Bone marrow (tissue), 2 donors: ENCODE measurements at places on chromosomes 1 and 21.

GRCh38 chr1:110829955-110830553, 42.9 kb upstream of the CD53 start:
- DNase-seq = no peak

GRCh38 chr1:210342986-210343780, 14.5 kb downstream of the HHAT start:
- DNase-seq = no peak

DNA sequence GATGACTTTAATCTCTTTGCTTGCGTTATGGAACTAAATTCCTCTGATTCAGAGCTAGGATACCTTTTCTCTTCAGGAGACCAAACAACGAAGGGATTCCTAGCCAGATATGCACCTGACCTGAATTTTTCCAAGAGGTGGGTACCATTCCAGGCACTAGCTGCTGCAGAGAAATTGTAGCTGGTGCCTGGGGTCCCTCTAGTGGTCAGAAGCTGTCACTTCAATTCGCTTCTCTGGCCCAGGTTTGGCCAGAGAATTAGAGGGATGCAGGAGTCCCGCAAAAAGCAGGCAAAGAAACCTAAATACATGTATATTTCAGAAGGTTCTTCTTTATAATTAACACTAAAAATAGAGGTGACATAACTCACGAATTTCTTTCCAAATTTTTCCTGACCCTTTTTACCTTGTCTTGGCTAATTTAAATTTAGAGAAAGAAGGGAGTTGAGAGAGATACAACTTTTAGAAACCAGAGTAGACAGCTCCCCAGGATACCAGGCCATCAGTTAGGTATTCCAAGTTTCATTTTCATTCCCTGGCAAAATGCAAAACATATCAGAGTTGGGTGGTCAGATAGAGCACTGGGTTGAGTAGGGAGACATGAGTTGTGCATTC, 9.6 kb downstream of the ACKR1 start:
- DNase-seq = no peak

DNA sequence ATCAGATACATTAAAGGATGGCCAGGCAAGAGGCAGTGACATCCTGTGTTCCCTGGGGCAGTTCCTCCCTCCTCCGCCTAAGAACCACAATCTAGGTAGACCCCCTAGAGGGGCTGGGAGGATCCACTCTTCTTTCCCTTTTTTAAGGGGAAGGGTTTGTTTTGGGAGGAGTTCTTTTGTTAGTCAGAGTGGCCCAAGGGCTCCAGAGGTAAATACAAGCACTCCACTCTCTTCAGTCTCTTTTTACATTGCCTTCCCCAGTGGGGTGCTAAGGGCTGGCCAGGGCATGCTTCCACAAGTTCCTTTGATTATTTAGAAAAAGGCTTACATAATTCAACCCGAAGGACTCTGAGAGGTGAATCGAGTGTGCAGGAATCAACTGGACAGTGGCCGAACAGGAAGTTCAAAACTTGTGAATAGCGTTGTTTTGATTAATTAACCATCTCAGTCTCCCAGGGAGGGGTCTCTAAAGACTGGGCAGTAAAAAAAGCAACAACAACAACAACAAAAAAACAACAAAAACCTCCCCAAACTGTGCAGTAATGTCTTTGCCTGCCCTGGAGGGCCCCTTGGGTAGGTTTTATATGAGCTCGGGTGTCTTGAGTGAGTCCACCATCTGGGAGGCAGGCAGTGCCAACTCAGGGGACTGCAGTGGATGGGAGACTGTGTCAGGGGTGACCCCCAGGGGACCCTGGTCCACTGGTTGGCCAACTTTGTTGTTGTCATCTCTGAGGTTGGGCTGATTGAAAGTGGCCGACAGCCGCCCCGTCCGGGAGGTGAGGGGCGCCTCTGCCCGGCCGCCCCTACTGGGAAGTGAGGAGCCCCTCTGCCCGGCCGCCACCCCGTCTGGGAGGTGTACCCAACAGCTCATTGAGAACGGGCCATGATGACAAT, 33.2 kb upstream of the ENO1 start:
- no peak for DNase-seq

GRCh38 chr1:112579801-112580510, 39.0 kb downstream of the ST7L start:
- no peak for DNase-seq

GRCh38 chr1:203390298-203390697, 39.4 kb upstream of the FMOD start:
- no peak for DNase-seq

- DNase-seq = no peak
Observed at GRCh38 chr1:112074711-112075110, 85.2 kb upstream of the KCND3 start.

- DNase-seq = no peak
Observed at GRCh38 chr1:231828182-231828920, 201.8 kb downstream of the DISC1 start.

DNA sequence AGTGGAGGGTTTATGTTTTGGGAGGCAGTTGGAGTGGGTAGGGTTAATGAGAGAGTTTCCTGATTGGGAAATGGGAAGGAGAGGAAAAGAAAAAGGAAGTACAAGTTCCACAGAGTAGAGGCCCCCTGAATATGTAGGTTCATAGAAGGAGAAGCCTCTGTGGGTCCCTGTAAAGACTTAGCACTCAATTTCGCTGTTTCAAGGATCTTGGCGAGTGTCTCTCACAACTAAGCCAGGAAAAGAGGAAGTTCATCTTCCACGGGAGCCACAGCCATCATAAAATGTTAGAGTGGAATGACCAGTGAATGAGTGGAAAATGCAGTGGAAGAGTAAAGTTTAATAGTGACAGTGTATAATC, 17.4 kb upstream of the DPYD start:
- DNase-seq = no peak

DNA sequence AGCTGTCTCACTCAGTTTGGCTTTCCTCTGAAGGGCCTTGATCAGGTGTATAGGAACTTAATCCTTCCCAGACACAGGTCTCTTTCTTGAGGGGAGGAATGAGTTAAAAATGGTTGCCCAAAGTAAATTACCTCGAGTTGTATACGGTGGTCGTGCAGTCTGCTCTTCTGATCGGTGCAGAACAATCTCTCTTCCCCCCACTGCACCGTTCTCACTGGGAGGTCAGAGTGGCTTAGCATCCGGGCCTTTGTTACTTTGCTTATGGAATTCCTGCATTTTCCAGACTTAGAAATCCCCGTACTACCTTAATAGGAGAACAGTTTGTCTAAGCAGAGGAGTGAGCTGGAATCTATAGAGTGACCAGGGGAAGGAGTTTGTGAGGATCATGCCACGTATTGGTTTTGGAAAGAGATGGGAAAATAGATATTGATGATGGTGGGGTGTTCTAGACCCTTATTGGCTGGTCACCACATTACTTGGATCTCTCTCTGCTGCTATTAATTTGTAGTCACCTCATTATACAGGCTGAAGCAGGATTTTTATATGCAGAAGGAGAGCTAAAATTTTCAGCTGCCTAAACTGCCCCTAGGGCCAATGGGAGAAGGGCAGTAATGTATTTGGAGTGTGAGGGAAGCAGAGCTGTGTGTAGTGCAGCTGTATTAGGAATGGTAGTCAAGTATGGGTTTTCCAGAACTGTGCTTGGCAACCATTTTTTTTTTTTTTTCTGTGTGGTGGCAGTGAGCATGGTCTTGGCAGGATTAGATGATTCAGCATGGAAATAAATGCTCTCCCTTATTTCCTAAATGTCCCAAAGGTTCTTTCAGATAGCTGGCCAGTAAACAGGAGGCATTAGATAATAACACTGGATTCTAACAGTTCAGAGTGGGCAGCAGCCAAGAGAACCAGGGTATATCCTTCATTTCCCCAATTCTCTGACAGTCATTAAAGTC, 81.5 kb downstream of the NDUFS5 start:
- DNase-seq = no peak

DNA sequence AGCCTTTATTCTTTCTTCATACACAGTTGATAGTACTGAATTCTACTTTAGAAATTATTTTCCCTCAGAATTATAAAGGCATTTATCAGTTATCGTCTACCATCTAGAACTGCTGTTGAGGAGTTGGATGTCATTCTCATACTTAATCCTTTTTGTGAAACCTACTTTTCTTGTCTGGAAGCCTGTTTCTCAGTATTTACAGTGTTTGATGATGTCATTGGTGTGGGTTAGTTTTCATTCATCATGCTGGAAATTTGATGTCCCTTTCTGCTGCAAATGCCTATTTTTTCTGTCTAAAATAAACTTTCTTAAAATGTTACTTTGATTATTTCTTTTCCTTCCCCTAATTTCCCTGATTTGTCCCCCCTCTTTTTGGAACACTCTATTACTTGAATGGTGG, 22.8 kb upstream of the ZNF281 start:
- no peak for DNase-seq

DNA sequence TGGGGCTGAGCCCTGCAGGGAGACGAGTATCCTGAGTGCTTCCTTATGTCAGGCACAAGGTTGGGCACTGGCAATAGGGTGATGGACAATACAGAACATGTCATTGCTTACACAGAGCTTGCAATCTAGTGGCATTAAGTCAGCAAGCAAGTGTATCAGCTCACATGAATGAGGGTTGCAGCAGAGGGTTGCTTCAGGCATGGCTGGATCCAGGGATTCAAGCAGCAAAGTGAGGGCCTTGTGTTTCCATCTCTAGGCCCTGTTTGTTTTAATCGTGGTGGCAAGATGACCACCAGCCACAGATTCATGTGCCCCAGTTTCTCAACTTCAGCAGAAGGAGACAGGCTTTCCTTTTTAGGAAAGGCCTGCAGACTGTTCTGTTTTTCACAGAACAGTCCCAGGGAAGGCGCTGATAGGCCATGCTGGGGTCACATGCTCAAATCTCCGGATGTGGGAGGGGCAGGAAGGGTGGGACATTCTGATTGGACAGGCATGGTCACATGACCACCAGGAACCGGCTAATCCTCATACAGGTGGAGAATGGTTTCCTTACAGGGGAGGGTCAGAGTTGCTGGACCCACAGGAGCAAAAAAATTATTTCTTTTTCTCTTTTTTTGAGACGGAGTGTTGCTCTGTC, 14.4 kb downstream of the PLOD1 start:
- DNase-seq = no peak

DNA sequence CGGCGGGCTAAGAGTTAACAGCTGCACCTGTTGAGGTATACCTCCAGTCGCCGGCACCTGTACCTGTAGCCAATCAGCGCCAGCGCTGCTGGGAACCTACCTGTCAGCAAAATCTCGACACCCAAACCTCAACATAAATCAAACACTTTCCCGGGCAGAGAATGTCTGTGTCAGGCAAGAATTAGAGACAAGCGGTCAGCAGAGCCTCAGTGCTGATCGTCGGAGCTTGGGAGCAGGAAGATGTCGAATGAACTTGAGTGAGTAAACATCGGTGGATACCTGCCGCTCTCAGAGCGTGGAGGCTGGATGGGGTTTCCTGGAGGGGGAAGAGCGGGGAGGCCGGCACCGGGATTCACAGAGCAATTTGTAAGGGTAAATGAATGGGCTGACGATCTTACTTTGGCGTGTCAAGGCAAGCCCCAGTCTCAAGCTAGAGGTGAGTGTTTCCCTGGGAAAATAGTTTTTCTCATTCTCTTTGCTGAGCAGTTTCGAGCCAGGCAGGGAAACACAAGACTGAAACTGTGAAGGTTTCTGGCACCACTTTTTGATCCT, at the start of gene GRHL3:
TSS of gene GRHL3 (plus strand) at position 46 of the 552 bp plus-strand sequence. CDS start at position 241, 195 bp downstream.
- DNase-seq = no peak

DNA sequence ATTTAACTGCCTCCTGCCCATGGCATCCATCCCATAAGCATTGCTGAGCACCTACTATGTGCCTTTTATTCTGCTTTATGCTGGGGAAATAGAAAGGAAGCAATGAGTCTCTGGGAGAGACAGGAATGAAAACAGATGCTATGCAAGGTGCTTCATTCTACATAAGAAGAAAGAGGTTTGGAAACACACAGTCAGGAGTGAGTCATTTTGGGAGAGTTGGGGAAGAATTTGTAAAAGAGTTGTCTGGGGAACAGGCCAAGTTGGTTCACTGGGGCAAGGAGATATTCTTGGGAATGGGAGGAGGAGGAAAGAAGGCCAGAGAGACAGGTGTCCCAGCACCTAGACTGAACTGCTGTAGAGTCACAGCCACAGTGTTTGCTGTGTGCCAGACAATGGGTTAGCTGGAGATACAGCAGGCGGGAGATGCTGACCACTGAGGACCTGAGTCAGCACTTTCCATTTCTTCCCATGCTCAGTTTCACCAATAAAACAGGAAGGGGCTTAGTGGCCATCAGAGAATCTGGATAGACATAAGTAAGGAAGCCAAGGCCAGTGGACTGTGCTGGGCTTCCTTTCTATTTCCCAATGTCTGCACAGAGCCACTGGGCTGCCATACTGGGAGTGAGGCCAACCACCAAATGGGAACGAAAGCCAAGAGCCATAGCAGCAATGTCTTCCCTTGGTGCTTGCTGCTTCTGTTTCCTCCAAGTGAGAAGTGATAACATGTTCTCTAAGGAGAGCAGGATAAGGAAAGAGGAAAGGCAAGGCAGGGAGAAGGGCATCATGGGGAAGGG, 187.7 kb upstream of the USP24 start:
- DNase-seq = no peak

- no peak for DNase-seq
Observed at GRCh38 chr21:33939226-33939625, 23.6 kb upstream of the ATP5PO start.

DNA sequence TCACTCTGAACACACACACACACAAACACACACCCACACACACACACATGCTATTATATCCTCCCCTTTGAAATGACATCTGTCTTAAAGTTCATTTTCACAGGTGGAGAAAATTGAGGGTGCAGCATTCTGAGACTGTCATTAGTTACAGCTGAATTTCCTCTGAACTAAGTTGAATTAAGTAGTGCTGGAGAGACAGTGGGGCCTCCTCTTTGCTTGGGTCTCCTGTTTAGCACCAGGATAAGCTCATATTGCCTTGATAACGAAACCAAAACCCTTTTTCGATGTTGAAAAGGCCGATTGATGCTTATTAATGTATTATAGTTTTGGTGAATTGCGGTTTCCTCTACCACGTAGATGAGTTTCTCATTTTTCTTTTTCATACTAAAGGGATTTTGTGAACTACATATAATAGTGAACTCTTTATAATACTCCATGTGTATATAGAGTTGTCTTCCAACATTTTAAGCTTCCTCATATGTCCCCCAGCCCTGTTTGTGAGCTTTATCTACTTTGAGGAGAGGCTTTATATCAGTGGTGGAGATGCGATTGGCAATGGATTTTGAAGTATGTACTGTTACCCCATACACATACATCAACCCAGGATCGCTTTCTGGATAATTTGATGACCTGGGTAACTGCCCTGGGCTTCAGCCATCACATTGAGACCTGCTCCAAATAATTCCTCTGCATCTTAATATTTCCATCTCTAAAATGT, 17.4 kb downstream of the DYNLT5 start:
- DNase-seq = no peak

DNA sequence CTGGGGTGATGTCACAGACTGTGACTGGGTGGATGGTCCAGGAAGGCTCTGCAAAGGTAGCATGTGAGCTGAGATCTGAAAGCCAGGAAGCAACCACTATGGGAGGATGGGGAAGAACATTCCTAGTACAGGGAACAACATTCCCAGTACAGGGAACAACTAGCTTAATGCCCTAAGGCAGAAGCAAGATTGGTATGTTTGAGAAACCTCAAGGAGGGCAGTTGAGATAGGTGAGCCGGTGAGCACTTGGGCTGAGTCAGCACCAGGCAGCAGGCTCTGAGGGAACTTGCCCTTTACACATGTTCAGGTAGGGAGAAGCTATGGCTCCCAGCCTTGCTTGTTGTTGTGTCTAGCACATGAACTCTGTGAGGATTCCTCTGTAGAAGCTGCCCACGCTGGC, 24.2 kb upstream of the CACNA1E start:
- DNase-seq = no peak
